GM03348 (cell line): ENCODE measurements at places on chromosomes 5 and 9.

- peak; percentile 77 for DNase-seq
These were observed 30.1 kb downstream of the QRFP start for GRCh38 chr9:130866474-130866965.

- no peak for DNase-seq
These were observed 720.0 kb upstream of the ADAMTS16 start for GRCh38 chr5:4420177-4420576.

- DNase-seq: no peak
These were observed 96.6 kb downstream of the LHX2 start for GRCh38 chr9:124108216-124108615.

DNA sequence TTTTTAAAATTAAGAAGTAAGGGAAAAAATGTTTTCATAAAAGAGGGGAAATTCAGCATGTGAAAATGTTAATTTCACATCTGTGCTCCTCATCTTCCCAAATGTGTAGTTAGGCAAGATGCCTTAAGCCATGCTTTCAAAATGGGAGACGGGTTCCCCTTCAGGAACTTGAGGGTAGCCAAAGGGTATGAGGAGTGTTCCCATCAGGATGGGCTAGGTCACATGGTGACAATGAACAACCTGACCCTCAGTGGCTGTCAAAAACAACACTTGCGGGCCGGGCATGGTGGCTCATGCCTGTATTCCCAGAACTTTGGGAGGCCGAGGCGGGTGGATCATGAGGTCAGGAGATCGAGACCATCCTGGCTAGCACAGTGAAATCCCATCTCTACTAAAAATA, 178.0 kb downstream of the ACTL7B start:
- DNase-seq: no peak

- no peak for DNase-seq
These were observed 56.3 kb downstream of the USP20 start for GRCh38 chr9:129891569-129891968.

DNA sequence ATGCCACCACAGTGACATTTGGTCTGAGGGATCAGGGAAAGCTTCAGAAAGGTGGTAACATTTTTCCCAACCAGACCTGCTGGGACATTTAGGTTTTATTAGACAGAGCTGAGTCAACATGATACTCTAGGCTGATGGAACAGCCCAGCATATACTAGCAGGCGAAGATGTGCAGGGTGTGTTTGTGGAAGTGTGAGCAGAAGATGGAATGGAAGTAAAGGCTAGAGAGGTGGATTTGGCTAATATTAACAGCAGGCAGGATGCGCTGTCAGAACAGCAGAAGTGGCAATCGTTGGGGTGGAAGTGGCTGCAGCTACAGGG, 340.6 kb downstream of the ASTN2 start:
- no peak for DNase-seq
